ENCODE measurements at places on chromosomes 3 and 15.

DNA sequence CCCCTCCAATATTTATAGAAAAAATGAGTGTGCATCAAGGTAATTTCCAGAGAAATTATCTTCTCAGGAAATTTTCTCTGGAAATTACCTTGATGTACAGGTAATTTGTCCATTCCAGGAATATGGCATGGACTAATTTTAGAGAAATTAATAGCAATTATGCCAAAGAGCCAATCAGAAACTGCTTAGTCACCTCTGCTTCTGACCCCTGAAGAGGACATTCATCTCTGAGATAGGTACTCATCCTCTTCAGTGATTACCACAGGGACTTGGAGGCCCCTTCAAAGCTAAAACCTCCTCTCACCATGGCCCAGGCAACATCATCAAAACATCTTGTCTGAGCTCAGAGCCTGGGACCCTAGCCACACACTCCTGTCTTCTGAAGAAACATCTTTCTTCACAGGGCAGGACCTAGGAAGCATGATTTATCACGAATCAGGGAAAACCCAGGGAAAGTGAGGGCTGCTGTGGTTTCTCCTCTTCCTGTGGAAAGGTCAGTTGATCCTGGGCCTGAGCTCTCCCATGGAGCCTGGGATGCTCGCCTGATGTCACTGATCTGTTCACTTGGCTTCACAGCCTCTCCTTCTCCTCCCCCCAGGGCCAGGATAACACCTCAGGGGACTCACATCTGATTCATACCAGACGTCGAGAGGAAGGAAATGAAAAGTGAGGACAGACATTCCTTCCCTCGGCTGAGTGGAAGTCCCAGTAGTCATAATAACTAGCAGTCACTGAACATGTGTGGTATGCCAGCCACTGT is 210.5 kb downstream of the DTWD1 start:
- no peak for DNase-seq

DNA sequence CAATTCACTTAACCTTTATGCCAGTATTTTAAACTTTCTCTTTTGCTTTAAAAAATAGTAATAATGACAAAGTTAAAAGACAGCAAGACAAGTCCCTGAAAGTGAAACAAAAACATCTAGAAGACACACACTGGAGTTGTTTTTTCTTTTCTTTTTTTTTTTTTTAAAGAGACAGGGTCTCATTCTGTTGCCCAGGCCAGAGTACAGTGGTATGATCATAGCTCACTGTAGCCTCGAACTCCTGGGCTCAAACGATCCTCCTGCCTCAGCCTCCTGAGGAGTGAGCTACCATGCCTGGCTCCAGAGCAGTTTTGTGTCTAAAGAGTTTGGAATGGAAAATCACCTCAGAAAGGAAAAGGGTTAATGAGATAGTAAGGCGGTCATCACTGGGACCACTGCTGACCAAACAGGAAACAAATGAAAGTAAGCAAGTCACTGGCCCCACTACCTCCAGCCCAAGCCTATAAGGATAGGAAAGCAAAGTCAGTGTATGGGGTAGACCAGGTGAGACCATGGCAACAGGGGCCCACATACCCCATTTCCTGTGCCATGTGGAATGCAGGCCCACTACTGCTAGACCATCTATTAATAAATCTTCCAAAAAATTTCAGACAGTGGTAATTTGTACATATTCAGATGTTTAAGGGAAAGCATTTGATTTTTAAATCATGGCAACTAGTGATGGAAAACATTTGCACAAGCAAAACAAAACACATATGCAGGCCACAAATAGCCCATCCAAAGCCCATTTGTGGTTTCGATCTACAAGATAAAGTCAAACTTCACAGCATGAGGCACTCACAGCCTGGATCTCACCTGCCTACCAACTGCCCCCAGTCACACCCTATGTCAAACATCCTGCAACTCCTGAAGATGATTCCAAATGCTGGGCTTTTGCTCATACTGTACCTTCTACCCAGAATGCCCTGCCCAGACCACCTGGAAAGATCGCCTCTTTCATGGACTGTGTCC is 62.6 kb downstream of the OSBPL10 start:
- DNase-seq: peak; percentile 39

- DNase-seq: no peak
These were observed 22.6 kb downstream of the DNASE1L3 start for GRCh38 chr3:58188173-58188564.

DNA sequence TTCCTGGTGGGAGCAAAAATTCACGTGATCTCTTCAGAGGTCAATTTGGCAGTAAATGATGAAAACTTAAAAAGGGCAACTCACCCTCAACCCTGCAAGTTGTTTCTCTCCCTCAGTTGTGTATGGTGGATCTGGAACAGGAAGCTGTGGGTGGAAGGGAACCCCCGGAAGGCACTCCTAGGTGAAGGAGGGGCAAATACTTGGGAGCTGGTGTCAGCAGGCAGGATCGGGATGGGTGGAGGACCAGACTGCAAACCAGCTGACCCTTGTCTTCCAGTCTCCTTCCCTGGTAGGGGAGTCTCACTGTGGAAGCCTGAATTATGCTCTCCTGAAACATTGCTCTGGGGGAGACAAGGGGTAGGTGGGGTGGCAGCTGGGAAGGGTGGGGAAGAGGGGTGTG is 33.5 kb downstream of the PRR23E start:
- no peak for DNase-seq

- DNase-seq: peak; percentile 51
These were observed 14.2 kb downstream of the FBN1 start for GRCh38 chr15:48631176-48631770.

GRCh38 chr3:23666818-23667217 is 138.9 kb upstream of the UBE2E1 start:
- DNase-seq: no peak

GRCh38 chr3:117235304-117235703 is 525.7 kb downstream of the TUSC7 start:
- DNase-seq: no peak

GRCh38 chr3:150656316-150656715 is 47.4 kb downstream of the ERICH6 start:
- DNase-seq: no peak

DNA sequence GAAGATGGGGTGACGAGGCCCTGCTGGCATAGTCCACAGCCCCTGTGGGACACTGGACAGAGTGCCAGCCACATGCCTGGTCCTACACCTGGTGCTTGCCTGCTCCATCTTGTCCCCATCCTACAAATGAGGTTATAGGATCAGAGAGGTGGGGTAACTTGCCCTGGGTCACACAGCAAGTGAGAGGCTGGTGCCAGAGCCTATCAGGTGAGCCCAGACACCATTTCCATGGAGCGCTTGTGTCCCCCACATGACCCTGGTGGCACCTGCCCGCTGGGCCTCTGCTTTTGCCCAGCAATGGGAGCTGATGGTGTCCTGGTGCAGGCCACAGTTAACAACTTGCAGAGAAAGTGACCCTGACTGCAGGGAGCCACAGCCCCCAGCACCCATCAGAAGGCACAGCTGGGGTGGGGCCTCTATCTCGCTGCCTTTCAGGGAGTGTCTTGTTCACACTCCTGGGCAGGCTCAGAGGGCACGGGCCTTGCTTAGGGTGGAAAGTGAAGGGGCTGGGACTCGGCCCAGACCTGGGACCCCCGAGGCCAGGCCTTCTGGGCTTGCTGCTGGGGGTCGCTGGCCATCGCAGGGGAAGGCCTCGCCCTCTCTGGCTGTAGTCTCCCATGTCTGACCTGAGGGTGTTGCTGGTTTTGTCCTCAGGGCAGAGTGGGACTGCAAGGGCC is 7.2 kb downstream of the PLXNA1 start:
- DNase-seq: no peak

DNA sequence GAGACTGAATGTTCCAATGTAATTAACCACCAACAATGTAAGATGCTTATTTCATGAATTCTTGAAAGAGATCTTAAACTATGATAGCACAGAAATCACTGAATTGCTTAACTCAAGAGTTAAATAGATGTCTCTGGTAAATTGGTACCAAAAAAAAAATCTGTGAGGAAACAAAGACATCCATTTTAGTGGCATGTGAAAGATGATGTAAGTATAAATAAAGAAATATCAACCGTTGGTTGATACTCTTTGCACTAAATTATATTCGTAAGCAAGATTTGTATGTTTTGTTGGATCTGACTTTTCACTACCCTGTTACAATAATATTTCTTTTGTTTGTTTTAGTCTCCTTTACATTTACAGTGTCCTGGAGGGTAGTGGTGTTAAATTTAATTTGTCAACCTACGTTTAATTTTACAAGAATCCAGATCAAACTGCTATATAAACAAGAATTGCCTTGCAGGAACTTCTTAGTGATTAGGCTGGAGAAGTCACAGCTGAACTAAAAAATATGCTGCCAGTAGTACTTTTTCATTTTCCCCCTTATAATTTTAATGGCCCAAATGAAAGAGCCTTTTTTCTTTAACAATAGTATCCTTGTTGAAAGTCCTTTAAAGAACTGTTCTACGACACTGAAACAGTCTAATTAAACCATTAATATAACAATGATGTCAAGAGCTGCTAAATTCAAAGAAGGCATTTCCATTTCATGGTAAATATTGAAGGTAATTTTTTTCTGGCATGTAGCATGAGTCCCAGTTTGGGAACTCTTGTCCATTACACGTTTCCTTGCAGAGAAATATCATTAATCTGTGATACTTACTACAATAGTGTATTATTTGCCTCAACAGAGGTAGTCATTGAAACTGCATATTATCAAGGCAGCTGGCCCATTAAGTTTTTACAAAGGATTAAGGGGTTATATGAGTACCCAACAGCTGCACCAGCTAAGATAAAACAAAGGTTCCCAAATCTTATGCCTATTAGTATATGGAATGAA is 109.6 kb upstream of the PHLDB2 start:
- DNase-seq: no peak

GRCh38 chr15:66848686-66849392 is 146.8 kb downstream of the SMAD6 start:
- no peak for DNase-seq

DNA sequence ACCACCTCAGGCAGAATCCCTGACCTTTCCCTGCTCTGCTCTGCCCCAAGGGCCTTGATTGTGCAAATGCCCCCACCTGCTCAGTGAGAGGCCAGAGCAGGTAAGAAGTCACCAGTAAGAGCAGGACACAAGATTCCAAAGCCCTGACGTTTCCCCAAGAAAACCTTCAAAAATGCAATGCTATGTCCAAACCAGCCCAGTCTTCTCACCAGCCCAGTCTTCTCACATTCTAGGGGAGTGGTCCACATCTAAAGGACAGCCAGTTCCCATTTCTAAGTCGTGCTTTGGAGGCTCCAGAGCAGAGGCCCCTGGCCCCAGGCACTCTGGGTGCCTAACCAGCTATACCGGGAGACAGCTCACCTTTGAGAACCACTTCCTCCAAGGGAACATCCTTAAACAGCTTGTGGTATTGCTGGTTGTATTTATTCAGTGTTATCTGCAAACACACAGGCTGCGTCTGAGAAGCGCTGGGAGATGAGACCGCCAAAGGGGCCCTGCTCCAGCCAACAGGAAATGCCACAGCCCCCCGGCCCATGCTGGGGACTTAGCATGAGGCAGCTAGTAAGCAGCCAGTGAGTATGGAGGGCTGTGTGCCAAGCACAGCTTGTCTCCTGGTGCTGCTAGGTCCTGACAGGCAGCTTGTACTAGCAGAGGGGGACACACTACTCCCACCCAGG is 29.3 kb downstream of the GRAMD2A start:
- DNase-seq: no peak

GRCh38 chr3:182484682-182485081 is 308.6 kb upstream of the ATP11B start:
- peak; percentile 16 for DNase-seq

- no peak for DNase-seq
These were observed 21.7 kb upstream of the ASB14 start for GRCh38 chr3:57314204-57314603.

DNA sequence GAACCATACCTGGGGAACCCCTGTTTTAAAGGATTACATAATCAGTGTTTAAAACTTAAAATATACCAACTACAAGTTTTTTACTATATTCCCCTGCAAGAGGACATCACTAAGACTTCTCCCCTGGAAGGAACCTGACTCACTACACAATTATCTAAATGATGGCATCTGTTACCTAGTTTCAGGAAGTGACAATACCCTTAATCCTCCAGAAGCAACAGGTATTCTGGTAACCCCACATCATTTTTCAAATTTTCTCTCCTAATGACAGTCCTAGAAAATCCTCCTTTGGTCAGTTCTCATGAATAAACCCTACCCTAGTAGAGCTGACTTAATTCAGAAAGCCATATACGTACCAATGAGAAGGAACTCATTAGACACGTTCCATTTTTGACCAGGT is 78.4 kb downstream of the RFX7 start:
- DNase-seq: no peak

DNA sequence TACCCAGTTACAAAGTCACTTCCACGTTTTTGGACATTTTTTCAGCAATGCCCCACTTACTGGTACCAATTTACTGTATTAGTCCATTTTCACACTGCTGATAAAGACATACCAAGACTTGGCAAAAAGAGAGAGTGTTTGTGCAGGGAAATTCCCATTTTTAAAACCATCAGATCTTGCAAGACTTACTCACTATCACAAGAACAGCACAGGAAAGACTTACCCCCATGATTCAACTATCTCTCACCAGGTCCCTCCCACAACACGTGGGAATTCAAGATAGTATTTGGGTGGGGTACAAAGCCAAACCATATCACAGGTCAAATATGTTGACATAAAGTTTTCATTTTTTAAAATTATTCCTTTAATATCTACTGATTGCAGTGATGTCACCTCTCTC is 16.2 kb upstream of the ABI3BP start:
- no peak for DNase-seq

DNA sequence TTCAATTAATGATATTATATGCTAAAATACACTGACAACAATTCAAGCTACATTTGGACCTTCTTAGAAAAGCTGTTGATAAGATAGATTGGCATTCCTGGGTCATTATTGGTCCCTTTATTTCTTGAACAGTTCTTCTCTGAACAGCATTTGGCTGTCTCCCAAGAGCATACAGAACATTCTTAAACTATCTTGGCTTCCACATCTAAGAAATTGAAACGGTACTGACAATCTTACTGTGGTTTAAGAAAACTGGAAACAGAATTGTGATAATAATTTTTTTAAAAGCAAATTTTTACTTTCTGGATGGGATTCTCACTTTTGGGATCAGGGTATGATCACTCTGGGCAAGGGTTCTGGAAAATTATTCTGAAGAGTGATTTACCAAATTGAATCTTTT is 161.7 kb upstream of the ZNF385D start:
- no peak for DNase-seq

DNA sequence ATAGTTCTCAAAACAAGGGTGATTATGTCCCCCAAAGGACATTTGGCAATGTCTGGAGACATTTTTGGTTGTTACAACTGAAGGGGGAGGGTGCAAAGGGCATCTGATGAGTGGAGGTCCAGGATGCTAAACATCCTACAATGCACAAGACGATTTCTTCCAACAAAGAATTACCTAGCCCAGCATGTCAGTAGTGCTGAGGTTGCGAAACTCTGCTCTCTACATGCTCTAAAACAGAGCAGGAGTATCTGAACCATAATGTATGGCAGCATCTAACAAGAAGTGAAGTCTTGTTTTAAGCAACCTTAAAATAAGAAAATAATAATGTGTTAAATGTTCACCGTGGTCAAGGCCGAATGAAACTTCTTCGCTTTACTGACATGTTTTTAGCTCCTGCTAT is 7.0 kb downstream of the GYG1 start:
- DNase-seq: no peak

- peak; percentile 87 for DNase-seq
These were observed at the start of gene ST6GAL1 for GRCh38 chr3:186930143-186930640. Gene ST6GAL1 (plus strand): TSS chr3:186930526. CDS start chr3:187042704, 112,178 bp downstream.

GRCh38 chr3:39637807-39638206 is 170.3 kb downstream of the MOBP start:
- DNase-seq: no peak

- DNase-seq: no peak
These were observed 155.0 kb upstream of the BHLHE40 start for GRCh38 chr3:4823986-4824925.

GRCh38 chr3:195030791-195031321 is 240.1 kb downstream of the XXYLT1 start:
- DNase-seq: no peak

- DNase-seq: no peak
These were observed 175.7 kb upstream of the ADAMTS9 start for GRCh38 chr3:64863226-64864212.
